ENCODE measurements at places on chromosomes 12 and 14. TPM values are rescaled to one million over a fixed set of nuclear protein-coding genes. Genes with fewer than 3 reads are reported as not detected.

Gene CLEC7A
- 6.6 TPM for total RNA-seq

Gene MED6
- total RNA-seq = 38.1 TPM

GRCh38 chr12:40117818-40118217 lies 11.9 kb upstream of the SLC2A13 start:
- no peak for DNase-seq

DNA sequence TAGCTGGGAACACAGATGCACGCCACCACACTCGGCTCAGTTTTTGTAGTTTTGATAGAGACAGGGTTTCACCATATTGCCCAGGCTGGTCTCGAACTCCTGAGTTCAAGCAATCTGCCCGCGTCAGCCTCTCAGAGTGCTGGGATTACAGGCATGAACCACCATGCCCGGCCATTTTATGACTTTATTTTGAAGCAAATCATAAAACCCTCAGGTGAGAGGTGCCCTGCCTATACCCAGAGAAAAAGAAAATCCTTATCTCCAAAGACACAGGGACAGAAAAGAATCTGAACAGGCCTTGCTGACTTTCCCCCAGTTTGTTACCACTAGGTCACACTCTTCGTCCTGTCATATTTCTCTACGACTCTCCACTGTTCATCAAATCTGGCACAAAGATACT lies 48.8 kb downstream of the DAO start:
- DNase-seq = no peak

GRCh38 chr12:104063712-104064030 lies 660 bp upstream of the HCFC2 start:
- no peak for DNase-seq

DNA sequence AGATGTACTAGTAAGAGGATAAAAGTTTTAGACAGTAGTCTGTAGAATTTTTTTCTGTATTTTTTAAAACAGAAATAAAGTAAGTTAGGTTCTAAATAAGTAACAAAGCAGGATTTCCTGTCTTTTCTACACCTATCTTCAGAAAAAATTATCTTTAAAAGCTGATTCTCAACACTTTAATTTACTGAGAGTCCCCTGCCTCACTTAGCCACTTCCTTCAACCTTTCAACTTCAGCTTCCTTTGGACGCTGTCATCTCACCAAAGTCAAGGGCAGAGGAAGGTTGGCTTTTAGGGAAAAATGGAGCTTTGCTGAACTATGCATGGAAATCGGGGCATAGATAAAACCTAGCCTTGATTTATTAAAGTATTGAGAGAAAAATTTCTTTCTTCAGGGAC lies 44.9 kb upstream of the CERS5 start:
- DNase-seq = no peak

DNA sequence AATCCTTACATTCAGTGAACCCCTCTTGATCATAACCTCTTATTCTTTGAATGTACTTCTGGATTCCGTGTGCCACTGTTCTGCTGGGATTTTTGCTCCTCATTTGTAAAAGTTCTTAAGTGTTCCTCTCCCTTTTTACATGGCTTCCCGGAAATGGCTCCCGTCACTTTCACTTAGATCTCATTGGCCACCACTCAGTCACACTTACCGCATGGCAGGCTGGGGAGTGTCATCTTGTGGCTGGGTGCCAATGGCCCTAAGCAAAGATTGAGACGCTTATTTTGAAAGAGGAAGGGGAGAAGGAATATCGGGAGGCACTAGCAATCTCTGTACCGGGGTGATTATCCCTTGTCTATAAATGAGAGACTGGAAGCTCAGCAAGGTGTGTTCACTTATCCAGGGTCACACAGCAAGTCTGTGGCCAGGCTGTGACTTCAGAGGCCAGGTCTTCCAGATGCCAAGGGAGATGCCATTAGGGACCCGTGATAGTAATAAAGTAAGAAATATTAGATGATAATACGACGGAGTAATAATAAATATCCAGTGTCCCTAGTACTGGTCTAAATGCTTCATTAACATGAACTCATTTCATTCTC lies 68.8 kb downstream of the RNFT2 start:
- DNase-seq = no peak

DNA sequence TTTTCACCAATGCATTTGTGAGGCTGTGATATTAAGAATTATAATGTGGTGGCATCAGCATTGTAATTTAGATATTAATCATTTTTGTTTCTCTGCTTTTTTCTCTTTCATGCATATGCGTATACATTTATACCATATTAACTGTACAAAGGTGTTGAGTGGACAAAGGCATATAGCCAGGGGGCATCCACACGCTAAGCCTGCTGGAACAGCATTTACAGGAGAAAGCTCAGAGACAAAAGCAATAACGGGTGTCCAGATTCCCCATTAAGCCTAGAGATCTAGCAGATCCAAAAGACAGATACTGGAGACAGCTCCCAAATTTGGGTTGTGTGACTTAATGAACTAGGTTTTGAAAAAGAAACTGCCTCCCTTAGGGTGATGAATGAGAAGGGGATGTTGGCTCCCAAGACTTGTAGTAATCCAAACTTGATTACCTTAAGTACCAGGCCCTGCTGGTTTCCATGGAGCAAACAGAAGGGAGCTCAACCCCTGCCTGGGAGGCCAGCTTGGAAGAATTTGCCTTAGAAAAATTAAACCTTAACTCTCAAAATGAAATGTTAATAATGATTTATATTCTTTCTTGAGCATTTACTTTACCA lies 181.9 kb downstream of the SLC6A15 start:
- DNase-seq = no peak

DNA sequence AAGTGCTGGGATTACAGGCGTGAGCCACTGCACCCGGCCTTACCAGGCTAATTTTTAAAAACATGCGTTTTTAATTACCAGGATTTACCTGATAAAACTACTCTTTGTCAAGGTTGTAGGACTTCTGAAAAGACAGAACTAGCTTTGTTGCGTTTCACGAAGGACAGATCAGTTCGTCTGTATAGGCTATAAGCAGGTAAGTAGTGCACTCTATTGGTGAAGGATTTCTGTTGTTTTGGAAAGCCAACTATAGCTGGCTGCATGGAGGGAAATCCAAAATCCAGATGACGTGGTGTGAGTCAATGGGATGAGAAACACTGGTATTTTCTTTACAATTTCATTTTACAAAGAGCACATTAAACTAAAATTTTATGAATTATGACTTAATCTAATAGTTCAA lies 14.6 kb downstream of the GNPNAT1 start:
- DNase-seq = no peak

Gene EFS
- total RNA-seq = 64.4 TPM

DNA sequence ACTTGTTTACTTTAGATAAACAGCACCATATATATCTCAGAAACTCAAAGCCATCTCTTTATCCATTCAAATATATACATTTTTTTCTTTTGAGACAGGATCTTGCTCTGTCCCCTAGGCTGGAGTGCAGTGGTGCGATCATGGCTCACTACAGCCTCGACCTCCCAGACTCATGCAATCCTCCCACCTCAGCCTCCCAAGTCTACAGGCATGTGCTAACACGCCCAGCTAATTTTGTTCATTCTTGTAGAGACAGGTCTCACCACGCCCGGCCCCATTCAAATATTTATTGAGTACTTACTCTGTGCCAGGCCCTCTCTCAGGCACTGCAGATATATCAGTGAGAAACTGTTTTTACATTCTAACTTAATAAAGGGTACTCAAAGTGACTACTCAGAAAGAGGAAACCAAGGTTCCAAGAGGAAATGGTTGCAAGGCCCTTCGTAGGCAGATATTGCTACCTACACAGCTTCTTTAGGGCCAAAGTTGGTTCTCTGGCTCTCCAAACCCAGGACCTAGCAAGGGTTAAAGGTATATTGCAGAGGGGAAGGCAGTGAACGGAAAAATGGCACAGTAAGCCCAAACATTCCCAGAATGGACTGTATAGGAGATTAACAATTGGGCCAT lies 2.9 kb downstream of the ATXN3 start:
- no peak for DNase-seq

- no peak for DNase-seq
These were observed 81.6 kb downstream of the ADGRD1 start for GRCh38 chr12:131035245-131035681.

Gene BATF
- total RNA-seq = 4.2 TPM

Gene KCNMB4
- total RNA-seq = 3.1 TPM

- DNase-seq = no peak
These were observed 70.0 kb upstream of the CPM start for GRCh38 chr12:69002969-69003368.

Gene KRT77
- total RNA-seq = 359 TPM

- DNase-seq = no peak
These were observed 171.9 kb downstream of the RGS6 start for GRCh38 chr14:72104011-72104613.
